Transverse colon (tissue), 4 donors: ENCODE measurements at places on chromosomes 6 and 20.
A peak's percentile ranks its signal among the peaks of the same experiment; 100 is the strongest.

DNA sequence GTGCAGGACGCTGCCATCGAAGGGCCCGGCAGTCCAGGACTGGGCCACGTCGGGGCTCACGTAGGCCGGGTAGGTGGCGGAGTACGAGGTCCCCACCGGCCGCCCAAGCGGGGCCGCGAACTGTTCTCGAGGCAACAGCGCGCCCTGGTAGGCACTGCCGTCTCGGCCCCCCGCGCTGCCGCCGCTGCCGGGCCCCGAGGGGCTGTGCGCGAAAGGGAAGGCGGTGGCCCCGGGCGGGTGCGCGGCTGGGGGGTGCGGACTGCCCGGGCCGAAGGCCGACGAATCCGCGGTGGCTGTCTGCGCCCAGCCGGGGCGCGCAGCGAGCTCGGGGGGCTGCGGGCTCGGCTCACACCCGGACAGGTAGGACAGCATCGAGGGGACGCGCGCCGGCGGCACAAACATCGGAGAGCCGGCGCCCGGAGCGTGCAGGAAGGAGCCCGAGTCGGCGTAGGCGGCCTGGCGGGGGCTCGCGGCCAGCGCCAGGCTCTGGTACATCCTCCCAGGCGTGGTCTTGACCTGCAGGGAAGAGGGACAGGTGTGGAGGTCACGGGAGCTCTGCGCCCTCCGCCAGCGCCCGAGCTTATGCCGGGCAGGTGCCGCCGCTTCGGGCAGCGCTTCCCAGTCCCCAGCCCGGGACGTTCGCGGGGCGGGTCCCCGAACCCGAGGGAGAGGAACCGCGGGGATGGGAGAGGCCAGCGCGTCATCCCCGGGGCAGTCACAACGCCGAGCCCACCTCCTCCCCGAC is 596 bp downstream of the GATA5 start:
- DNase-seq = no peak

- DNase-seq = no peak
Observed at GRCh38 chr6:93819189-93819588, 399.8 kb upstream of the EPHA7 start.

DNA sequence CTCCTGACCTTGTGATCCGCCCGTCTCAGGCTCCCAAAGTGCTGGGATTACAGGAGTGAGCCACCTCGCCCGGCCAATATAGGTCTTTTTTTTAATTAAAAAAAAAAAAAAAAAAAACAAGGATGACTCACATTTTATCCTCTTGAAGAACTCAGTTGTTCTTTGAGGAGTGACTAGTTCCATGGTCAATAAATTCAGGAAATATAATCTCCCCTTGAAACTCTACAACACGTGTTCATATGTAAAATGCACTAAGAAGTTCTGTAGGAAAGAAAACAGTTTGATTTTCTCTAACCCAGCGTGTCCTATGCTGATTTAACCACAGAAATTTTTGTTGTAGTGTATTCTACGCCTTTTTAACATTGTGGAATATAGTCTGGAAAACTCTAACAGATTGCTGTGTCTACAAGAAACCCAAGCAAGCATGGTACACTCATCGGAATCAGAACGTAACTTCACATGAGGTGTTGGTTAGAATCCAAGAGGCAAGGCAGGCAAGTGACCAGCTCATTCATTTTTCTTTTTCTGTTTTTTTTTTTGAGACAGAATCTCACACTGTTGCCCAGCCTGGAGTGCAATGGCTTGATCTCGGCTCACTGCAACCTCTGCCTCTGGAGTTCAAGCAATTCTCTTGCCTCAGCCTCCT is 79.0 kb upstream of the ZNF217 start:
- no peak for DNase-seq

GRCh38 chr20:63692436-63693082 is 3.9 kb upstream of the TNFRSF6B start:
- DNase-seq = no peak

DNA sequence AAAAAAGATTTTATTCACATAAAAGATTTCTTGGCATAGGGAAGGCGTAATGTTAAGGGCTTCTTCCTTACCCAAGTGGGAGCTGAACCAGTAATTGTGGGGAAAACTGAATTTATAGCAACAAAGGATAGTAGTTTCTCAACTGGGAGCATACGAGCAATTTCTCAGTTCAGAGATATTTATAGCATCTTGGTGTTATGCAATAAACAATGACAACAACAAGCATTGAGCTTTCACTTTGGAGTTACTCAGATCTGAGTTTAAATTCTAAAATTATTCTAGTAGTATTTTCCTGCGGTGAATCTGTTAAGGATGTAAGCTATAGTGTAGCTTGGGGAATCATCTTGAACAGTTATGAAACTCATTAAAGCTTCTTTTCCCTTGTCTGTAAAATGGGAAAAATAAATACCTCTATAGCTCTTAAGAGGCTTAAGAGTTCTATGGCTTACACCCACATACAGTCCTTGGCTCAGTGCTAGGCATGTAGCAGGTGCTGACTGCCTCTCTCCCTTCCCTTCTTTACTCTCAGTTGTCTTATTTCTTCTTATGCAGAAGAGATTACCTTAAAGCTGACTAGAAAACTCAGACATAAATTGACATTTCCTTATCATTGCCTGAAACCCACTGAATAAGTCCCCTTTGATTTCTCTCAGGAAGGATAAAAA is 58.8 kb downstream of the SAMD5 start:
- DNase-seq = no peak

- no peak for DNase-seq
Observed at GRCh38 chr20:22732751-22733150, 148.4 kb upstream of the FOXA2 start.

DNA sequence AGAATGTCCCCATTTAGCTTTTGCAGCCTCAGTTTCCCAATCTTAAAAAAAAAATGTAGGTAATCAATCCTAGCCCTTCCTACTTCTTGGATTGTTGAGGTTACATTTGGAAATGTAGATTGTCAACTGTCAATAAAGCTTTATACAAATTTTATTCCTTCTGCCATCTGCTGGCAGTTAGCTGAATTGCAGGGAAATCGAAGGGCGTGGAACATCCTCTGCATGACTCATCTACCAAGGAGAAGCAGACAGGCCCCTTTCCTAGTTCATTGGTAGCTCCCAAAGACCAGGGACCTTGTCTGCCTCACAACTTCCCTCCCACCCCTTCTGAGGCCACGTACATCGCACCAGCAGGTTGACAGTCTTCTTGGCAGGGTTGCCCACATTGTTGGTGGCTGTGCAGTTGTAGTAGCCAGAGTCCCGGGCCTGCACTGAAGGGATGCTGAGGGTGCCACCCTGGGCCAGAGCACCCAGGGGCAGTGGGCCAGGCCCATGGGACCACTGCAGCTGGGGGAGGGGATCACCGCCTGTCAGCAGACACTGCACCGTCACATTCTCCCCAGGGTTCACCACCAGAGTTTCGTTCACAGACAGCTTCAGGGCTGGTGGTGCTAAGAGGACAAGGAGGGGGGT is 43.6 kb downstream of the MDGA1 start:
- peak; percentile 49 for DNase-seq

DNA sequence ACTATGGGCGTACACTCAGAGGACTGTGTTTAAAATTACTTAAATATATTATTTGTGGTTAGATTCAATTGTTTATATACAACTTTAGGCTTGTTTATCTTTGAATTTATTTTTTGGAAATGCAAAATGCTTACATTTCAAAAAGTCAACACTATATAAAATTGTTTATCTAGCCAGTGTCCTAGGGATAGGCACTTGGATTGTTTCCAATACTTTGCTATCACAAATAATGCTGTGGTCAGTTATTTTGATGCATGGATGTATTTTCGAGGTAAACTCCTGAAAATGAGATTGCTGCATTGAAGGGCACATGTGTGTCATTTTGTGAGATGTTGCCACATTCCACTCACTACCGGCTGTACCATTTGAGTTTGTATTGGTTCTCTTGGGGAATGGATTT is 213.9 kb downstream of the SLC24A3 start:
- no peak for DNase-seq

DNA sequence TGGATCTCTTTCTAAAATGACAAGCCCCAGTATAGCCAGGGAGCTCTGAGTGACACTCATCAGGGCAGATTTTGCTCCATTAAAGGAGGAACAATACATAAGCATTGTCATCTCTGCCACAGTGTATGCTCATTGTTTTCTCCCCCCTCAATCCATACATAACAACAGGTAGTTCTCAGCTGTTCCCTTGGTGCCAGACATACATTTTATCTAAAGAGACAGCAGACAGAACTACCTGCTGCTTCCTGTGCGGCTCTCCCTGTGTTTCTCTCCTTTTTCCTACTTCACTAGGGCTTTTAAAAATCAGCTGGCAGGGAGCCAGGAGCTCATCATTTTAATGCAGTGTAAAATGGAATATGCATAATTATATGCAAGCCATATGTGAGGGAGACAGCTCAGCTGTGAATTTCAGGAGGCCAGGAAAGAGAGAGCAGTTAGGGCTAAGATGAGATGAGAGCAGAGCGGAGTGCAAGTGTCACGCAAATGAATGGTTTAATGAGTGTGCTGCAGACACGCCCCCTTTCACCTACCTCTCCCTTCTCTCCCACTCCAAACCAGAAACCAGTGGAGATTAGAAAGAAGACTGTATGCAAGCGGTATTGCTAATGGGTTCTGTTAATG is 96.0 kb downstream of the SOBP start:
- no peak for DNase-seq

DNA sequence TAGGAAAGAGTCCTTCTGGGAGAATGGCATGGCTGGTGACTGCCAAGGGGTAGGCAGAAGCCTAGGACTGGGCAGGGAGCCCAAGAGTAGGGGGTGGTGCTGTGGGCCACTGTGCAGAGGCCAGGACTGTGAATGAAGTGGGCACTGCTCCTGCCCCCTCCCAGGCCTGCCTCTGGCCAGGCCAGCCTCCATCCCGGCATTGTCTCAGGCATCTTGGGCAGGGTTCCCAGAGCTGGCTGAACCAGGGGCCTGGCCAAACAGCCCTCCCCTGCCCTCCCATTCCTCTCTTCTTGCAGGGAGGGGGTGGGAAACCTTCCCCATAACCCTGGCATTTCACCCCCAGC is 81.6 kb downstream of the MRPL14 start:
- no peak for DNase-seq

DNA sequence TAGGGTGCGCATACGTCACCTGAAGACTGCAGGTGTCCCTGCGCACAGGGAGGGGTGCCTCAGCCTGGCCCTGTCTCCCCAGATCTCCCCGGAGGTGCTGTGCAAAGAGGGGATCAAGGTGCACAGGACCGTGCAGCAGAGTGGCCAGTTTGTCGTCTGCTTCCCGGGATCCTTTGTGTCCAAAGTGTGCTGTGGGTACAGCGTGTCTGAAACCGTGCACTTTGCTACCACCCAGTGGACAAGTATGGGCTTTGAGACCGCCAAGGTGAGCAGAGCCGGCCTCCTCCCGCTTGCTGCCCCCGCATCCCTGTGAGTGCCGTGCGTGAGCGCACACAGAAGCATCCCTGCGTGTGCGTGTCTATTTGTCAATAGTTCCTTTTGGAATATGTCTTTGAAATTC is 150.7 kb downstream of the DTNBP1 start:
- no peak for DNase-seq
